ENCODE measurements at places on chromosomes 12 and 14.

DNA sequence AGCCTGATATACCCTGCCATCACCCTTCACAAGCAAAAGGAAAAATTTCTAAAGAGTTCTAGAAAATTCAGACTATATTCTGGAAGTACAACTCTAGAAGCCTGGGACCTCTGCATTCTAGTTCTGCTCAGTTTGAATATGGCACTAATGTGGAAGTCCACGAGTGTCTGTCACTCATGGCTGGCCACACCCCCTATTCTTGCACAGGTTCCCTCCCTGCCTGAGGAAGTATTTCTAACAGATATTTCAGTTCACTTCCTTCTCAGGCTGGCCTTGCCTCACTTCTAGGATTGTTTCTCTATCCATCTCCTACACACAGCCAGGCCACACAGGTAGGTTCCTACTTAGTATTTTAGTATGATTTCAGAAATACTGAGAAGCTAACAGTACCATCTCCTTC is 67.4 kb downstream of the PHLDA1 start:
- DNase-seq, result peak; percentile 91

- DNase-seq, result no peak
These were observed 226.4 kb downstream of the ANO2 start for GRCh38 chr12:5718680-5719079.

DNA sequence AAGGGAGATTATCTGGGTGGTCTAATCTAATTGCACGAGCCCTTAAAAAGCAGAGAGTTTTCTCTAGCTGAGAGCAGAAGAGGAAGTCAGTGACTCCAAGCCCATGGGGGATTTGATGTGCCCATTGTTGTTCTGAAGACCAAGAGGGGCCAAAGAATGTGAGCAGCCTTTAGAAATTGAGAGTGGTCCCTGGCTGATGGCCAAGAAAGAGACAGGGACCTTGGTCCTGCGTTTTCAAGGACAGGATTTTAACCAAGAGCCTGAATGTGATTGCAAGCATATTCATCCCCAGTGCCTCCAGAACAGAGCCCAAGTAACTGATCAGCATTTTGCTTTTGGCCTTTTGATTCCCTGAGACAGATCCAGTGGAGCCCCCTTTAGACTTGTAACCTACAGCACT is 1353.9 kb downstream of the AACS start:
- DNase-seq, result no peak

- no peak for DNase-seq
These were observed 29.9 kb downstream of the PLEKHG7 start for GRCh38 chr12:92732716-92733115.

DNA sequence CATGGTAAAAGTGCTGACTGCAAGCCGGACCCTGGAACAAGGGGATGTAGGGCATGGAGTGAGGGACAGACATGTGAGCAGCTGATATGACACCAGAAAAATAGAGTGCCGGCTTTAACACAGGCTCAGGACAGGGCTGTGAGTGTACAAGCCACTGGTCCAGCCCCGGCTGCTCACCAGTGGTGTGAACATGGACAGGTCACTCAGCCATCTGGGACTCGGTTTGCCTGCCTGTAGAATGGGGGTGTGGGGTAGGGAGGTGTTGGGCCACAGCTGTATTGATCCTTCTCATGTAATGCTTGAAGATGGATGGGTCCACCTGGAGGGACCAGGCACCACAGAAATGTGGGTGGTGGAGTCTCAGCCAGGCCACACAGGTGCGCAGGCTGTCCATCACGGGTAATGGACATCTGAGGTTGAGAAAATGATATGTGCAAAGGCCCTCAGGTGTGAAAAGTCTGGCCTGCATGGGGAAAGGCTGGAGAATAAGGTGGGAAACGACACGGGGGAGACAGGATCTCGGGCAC is 10.6 kb upstream of the KRT74 start:
- DNase-seq, result no peak

DNA sequence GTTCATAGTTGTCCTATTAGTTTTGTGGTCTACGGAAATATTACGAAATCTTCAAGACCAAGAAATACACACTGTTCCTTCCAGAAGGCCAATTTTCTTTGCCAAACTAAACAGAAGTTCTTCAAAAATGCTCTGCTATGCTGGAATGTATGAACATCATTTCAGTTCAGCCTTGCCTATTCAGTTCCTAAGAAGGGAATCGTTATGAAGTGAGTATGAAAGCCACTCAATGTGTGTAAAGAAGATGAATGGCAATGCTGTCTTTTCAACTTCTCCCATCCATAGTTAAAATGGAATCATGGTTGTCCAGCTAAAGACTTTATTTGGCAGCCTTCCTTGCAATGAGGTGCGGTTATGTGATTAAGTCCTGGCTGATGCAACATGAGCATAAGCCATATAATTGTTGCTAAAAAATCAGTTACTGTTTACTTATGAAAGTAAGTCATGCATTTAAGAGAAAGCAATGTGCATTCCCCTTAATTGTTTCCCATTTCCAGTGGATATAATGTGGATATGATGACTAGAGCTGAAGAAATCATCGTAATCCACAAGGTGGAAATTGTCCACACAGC is 73.8 kb upstream of the PTPRR start:
- no peak for DNase-seq

DNA sequence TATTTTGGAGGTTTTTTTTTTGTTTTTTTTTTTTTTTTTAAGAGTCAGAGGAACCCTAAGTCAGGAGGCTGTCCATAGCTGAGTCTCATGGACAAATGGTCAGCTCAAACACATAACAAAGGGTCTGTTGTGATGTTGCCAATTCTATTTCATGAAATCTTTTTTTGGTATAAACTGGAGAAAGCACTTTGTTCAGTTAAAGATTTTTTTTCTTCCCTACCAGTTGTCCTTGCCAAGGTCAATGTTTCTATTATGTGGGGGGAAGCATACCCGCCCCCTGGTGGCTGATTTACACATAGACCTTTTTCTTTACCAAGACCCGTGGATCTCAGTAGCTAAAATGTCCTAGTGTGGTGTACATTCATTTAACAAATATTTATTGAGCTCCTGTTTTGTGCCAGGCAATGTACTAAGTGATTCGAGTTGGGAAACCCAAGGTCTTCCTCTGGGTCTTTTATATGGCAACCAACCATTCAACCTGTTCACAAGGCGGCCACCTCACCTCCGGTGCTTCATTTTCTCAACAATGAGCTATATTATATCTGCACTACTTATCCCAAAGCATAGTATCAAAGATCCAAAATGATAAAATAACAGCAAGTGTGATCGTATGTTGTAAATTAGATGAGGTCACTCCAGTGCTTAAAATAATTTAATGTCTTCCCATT is 214.5 kb downstream of the PAH start:
- peak; percentile 46 for DNase-seq

DNA sequence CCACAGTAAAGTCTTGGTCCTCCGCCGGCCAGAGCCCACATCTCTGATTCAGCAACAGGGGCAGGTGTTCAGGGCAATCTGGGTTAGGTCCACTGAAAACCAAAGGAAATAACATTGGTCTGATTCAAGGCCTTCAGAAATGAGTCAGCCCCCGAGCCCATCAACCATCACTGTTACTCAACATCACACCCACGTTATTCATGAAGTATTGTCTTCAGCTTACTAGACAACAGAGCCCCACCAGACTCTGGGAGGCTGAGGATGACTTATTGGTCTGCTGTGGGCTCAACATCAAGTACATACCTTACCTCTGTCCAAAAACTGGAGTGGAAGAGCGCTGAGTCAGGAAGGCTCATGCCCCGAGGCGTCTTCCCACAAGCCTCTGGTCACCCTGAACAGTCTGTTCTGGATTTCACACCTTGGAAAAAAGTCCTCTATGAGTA is 97.5 kb downstream of the ZFP36L1 start:
- peak; percentile 94 for DNase-seq

DNA sequence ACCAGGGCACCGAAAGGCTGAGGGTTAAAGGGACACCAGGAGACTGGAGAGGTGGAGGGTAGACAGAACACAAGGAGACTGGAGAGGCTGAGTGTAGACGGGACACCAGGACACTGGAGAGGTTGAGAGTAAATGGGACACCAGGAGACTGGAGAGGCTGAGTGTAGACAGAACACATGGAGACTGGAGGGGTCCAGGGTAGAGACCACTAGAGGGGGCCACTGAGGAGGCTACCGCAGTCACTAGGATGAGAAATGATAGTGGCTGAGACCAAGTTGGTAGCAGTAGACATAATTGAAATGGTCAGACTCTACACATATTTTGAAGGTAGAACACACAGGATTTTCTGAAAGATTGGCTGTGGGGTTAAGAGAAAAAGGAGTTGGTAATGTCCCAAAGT is 68.2 kb downstream of the PAH start:
- no peak for DNase-seq

DNA sequence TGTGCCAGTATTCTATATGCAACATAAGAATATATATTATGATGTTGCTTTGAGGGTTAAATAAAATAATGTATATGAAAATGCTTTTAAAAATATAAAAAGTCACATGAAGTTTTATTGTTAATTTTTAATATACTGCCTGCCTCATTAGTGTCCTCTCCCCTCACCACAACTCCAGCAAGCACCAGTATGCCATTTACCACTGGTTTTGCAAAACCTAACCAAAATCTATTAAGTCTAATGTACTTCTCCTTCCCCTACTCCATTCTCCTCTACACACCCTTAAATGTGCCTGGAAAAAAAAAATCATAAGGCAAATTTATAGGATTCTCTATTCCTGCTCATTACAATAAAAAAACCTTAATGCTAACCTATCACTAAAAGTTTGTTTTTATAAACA is 24.0 kb upstream of the GNG2 start:
- no peak for DNase-seq

- DNase-seq, result no peak
These were observed 478.0 kb downstream of the RMST start for GRCh38 chr12:97940629-97941028.

DNA sequence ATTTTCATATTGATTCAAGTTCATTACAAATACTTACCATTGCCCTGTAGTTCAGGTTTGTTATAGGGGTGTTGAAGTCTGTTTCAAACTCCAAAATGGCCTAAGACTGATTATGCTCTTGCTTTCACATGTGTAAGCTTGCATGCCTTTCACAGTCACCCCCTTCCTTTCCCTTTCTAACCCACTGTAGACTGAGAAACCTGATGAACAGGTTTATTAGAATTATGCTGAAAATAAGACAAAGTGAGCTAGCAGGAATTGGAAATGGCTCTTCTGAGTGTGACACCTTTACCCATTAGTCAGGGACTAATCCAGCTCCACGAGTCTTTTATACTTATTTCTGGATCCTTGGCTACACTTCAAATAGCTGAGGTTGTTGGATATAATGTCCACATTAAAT is 38.9 kb downstream of the FBXO33 start:
- no peak for DNase-seq

DNA sequence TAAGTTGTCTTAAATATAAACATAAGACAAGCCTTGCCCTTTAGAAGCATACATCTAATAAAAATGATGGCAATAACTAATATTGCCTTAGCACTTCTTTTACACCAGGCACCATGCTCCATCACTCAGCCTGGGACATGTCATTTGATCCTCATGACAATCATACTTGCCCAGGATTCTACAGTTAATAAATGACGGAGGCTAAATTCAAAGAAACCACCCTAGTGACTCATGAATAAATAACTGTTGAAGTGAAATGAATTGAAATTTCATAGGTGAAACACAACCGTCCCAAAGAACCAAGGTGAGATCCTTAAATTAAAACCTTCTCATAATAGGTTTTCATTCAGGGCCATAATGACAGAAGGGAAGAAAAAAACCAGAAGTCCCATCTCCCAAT is 89.5 kb downstream of the GRIN2B start:
- DNase-seq, result no peak

- DNase-seq, result peak; percentile 27
These were observed 61.5 kb downstream of the LGMN start for GRCh38 chr14:92686900-92687427.

GRCh38 chr12:31226639-31227038 is 99.3 kb downstream of the SINHCAF start:
- no peak for DNase-seq

DNA sequence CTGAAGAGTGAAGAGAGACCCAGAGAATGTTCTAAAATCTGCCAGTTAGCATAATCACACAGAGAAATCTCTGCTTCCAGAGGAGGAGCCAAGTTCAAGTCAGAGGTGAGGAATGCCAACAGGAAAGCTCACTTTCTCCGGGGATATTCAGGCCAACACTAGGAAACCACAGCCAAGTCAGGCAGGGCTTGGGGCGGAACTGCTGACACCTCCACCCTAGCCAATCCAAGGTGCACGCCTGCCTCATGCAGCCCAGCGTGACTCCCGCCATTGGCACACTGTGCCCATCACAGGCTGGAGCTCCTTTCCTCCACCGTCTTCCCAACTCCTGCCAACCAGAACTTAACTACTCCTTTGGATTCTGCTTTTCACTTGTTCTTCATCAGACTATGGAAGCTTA is 374.3 kb upstream of the CCDC196 start:
- no peak for DNase-seq
